ENCODE measurements at places on chromosomes 2 and 18.

GRCh38 chr2:164992818-164993217 lies 37.5 kb upstream of the SLC38A11 start:
- DNase-seq = peak; percentile 64

DNA sequence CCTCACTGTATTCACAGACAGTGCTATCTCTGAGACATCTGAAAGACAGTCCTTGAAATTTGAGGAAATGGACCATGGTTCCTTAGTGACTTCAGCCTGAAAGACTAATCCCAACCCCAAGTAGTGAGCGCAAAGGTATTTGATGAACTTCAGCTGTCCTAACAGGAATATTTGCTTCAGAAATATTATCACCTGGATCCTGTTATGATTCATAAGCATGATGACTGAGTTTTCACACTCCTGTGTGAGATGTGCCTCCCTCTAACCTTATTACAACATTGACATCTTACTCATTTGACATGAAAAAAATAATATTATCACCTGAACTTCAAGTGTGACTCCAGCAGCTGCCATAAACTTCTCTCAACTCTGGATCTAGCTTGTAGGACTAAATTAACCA lies 11.6 kb upstream of the MRPL19 start:
- no peak for DNase-seq

- no peak for DNase-seq
Measured at GRCh38 chr2:187656123-187656522, 101.9 kb upstream of the TFPI start.

- DNase-seq = no peak
Measured at GRCh38 chr2:25246558-25247290, 78.3 kb upstream of the POMC start.

GRCh38 chr2:57906152-57906732 lies 140.4 kb upstream of the VRK2 start:
- DNase-seq = no peak

Data from activated naive CD4-positive, alpha-beta T cell treated with anti-CD3 and anti-CD28 coated beads for 36 hours (primary cell).